Right cardiac atrium (tissue), 5 donors: ENCODE measurements at places on chromosomes 2 and 18. TPM values are rescaled to one million over a fixed set of nuclear protein-coding genes. Genes with fewer than 3 reads are reported as not detected.

GRCh38 chr2:147222506-147222905 is 622.3 kb upstream of the ACVR2A start:
- no peak for DNase-seq

DNA sequence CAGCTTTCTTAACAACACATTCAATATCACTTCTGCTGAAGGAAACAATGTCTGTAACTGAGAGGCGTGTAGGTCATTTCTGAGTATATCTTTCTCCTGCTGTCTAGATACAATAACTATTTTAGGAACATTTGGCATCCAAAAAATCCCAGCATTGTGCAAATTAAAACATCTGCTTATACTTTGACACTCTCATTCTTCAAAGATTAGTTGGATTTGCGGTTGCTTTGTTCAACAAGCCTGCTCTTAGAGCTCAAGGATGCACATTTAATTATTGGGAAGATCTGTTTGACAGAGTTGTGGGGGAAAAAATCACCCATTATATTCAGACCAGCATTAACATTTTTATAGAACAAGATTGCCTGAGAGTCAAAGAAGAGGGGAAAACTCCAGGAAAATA is 449.5 kb upstream of the HNRNPA3 start:
- DNase-seq = no peak

DNA sequence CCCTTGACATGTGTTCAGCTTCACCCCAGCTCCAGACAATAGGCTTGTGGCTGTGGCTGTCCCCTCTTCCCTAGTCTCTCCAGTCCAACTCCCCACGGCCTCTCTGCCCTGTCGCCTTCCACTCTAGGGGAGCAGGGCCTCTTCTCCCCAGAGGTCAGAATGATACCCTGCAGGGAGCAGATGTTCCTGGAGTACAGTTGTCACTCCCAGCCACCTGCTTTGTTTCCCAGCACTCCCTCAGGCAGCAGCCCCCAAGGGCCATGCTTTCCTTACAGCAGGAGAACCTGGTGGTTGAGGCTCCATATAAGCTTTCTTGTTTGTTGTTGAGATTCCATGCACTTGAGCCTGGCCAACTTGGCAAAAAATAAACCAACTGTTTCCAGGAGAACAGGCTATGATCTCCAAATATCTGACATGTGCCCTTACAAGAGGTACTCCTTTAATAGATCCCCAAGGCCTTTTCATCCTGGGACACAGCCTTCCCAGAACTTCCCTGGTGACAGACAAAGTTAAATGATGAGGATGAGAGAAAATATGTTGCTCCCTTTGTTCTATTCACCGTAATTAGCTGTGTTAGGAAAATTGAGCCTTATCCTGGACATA is 45.1 kb downstream of the DPYSL5 start:
- DNase-seq = no peak

- DNase-seq = no peak
Measured at GRCh38 chr2:8028436-8028835, 653.4 kb upstream of the ID2 start.

Gene SKOR2
- polyA plus RNA-seq = not detected
